ENCODE measurements at places on chromosomes 12 and 14.

- DNase-seq, result no peak
Observed at GRCh38 chr14:81727218-81727617, 193.6 kb upstream of the SEL1L start.

GRCh38 chr14:21933681-21934080, 260.1 kb upstream of the OR4E1 start:
- no peak for DNase-seq

GRCh38 chr12:109098651-109099050, 1.3 kb downstream of the UNG start:
- no peak for DNase-seq

DNA sequence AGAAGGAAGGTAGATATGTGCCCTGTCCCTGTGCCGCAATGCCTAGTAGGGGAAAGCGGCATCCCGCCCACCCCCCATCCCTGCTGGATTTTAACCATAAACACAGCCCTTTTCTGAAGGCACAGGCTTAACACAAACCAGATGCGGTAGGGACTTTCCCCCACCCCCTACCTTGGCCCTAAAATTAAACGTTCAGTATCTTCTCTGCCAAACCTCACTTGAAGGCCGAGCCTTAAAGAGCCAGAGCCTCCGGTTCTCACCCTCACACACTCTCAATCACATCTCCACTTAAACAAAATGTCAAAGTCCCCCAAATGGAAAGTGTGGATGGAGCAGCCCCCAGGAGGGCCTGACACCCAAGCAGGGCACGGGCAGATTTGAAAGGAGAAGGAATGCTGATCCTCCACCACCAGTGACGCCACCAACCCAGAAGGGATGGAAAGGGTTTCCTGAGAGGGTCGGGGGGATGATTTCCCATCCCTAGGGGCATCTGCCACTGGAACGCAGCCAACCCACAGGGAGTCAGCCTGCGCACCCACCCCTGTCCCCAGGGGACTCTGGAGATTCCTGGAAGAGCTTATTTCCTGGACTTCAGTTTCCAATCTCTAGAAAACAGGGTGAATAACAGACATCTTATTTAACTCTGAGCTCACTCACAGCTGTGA, 26.4 kb downstream of the ACTN1 start:
- no peak for DNase-seq

GRCh38 chr14:91274796-91275195, 30.3 kb upstream of the GPR68 start:
- no peak for DNase-seq

DNA sequence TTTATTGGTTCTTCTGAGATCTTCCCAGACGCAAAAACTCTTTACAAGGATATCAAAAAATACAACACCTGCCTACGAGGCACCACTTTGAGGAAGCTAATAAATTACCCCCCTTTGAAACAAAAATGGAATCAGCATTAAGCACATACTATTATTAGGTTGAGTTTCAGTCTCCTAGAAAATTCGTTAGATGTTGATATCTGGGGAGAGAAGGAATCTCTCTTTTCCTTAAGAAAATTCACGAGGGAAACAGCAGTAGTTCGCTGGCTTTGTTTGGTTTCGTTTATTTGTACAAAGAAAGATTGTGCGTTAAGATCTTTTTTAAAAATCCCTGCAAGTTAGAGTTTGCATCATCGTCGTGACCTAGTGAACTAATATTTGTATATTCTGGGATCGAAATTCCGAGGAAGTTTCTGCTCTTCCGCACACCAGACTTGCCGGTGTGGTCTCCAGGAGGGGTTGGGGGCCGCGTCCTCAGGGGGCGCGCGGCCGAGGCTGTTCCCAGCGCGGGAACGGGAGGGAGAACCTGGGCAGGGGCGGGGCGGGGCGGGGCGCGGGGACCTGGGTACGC, 12.1 kb downstream of the NKX2-1 start:
- DNase-seq, result peak; percentile 41

DNA sequence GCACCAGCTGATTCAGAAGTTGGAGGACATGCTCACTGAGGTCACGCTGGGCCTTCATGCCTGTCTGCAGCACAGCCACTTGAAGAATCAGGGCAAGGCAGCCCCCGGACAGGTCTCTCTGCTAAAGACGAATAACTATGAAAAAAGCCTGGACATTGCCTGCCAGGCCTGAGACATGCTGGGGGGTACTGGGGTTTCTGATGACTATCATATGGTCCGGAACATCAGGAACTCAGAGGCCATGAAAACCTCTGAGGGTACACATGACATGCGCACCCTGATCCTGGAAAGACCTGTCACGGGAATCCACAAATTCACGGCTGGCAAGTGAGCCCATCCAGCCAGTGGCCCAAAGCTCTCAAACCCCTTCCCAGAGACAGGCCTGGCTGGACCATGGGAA, 8.8 kb upstream of the C12orf42 start:
- DNase-seq, result no peak

Data from osteoblast (primary cell).